ENCODE measurements at places on chromosomes 11 and 22.

DNA sequence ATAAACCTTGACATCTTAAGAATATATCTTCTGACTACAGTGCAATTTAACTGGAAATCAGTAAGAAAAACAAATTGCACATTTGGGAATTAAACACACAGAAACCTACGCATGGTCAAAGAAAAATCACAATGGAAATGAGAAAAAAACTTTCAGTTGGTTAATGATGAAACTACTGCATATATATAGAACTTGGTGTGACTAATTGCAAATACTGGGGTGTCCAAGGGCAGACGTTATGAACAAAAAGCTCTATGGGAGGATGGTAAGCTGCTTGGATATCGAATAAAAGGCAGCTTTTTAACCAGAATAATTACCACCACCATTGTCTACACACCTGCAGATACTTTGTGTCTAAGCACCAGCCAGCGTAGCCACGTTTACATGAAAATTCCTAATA lies 791 bp downstream of the GDPD4 start:
- no peak for DNase-seq

GRCh38 chr11:68041617-68042218 lies 2.9 kb downstream of the TCIRG1 start:
- DNase-seq = no peak

GRCh38 chr11:33379947-33380346 lies 122.8 kb downstream of the HIPK3 start:
- no peak for DNase-seq

GRCh38 chr11:13767471-13767870 lies 99.0 kb downstream of the FAR1 start:
- DNase-seq = no peak

GRCh38 chr11:67409781-67410368 lies 5.6 kb upstream of the CARNS1 start:
- no peak for DNase-seq

DNA sequence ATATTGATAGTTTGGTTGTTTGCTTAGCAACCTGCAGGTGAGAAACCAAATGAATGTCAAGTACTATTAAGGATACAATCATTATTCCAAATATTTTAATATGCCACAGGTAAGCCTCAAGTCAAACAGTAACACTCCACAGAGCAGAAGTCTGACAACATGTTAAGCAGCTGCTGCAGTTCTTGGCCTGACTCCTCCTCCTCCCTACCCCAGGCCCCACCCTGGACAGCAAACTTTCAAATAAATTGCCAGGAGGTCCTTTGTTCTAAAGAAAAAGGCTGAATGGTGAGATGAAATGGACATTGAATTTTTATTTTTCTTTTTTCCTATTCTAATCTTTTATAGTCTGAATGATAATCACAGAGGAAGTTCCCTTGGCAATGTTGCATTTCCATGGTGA lies 260.0 kb upstream of the POU2AF2 start:
- no peak for DNase-seq

- no peak for DNase-seq
Observed at GRCh38 chr11:106193956-106194355, 116.5 kb downstream of the AASDHPPT start.

GRCh38 chr11:124479561-124479960 lies 34.1 kb upstream of the OR8B8 start:
- no peak for DNase-seq

GRCh38 chr22:38184788-38185187 lies 3.2 kb upstream of the PLA2G6 start:
- DNase-seq = no peak

GRCh38 chr22:42734406-42734805 lies 13.7 kb upstream of the A4GALT start:
- DNase-seq = no peak

- DNase-seq = no peak
Observed at GRCh38 chr11:8745431-8746253, 63.0 kb downstream of the RPL27A start.

DNA sequence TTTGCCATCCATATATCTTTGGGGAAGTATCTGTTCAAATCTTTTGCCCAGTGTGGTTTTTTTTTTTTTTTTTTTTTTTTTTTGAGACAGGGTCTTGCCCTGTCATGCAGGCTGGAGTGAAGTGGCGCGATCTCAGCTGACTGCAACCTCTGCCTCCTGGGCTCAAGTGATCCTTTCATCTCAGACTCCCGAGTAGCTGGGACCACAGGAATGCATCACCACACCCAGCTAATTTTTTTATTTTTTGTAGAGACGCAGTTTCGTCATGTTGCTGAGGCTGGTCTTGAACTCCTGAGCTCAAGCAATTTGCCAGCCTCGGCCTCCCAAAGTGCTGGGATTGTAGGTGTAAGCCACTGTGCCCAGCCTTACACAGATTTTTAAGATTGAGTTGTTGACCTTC lies 4.8 kb upstream of the FAM118A start:
- no peak for DNase-seq

DNA sequence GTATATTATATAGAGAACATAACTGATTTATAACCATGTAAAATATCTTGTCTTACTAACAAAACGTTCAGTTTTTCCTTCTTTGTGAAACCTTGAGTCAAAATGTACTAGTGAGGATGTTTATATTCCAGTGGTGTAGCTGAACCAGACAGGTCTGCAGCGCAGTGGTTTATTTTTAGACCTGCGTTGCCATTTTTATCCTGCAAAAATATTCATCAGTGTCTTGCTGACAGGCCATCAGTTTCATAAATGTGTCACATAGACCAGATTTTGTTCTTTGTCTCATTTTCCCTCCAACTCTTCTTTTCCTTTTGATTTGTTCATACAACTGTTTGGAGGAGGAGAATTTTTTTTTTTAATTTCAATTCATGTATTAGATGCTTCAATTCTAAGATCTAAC lies 43.1 kb downstream of the HSD17B12 start:
- no peak for DNase-seq

- DNase-seq = no peak
Observed at GRCh38 chr11:95296621-95297025, 65.6 kb upstream of the SESN3 start.

DNA sequence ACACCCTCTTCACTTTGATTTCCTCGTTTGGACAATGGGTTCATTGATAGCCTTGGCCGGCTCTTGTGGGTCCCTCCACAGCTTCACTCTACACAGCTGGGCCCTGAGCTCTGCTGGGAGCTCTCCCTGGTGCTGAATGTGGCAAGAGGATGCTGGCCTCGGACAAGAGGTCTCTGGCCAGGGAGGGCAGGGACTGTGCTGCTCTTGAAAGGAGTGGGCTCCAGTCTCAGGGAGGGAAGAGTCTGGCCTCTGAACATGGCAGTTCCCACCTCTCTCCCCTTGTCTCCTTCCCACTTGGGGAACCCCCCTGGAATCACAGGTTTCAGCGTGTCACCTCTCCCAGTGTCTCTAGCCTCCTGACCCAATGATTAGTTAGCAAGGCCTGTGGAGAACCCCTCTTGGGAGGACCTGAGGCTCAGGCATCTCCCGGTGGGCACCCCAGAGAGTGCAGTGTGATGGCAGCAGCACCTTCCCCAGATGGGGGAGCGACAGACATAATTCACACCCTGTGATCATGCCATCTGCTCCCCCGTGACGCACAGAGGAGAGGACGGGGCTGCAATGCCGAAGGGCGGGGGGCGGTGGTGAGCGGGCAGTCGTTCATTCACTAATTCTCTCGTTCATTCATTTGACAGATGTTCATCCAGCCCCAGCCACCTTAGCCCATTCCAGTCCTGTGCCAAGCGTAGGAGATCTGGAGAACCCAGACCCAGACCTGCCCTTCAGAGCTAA lies 2.8 kb upstream of the CABP7 start:
- no peak for DNase-seq

Measured in activated CD8-positive, alpha-beta memory T cell treated with anti-CD3 and anti-CD28 coated beads for 1 hour (primary cell).